Large intestine (tissue), 12 donors: ENCODE measurements at places on chromosomes 2 and 18. TPM values are rescaled to one million over a fixed set of nuclear protein-coding genes. Genes with fewer than 3 reads are reported as not detected.
A peak's percentile ranks its signal among the peaks of the same experiment; 100 is the strongest.

- no peaks in the 10 kb centered on the region for H3K36me3 ChIP-seq
- no peak overlapping the region for H3K4me3 ChIP-seq
- H3K27ac ChIP-seq: no peak overlapping the region
- no peaks in the 10 kb centered on the region for H3K27me3 ChIP-seq
- DNase-seq: no peak
- no peaks in the 10 kb centered on the region for H3K4me1 ChIP-seq
These were observed 94.6 kb upstream of the SKOR2 start for GRCh38 chr18:47346016-47346415.

- peak within 1 kb of the TSS; percentile 58 for H3K27ac ChIP-seq
- peak within 1 kb of the TSS; percentile 76 for H3K4me3 ChIP-seq
- DNase-seq: peak; percentile 85
- no peaks in the 10 kb centered on the region for H3K27me3 ChIP-seq
- no peaks in the 10 kb centered on the region for H3K36me3 ChIP-seq
- peaks cover 15% of the 10 kb centered on the region for H3K4me1 ChIP-seq
These were observed at the start of gene ASAP2 for GRCh38 chr2:9205963-9206948. Gene ASAP2, plus strand, starts transcription at chr2:9206812. Its CDS starts 293 bp downstream, at chr2:9207105.

- no peak overlapping the region for H3K27ac ChIP-seq
- peaks cover 3% of the 10 kb centered on the region for H3K27me3 ChIP-seq
- H3K4me1 ChIP-seq: no peaks in the 10 kb centered on the region
- no peak overlapping the region for H3K4me3 ChIP-seq
- no peaks in the 10 kb centered on the region for H3K36me3 ChIP-seq
These were observed 26.5 kb upstream of the OTOS start for GRCh38 chr2:240166761-240167587.

DNA sequence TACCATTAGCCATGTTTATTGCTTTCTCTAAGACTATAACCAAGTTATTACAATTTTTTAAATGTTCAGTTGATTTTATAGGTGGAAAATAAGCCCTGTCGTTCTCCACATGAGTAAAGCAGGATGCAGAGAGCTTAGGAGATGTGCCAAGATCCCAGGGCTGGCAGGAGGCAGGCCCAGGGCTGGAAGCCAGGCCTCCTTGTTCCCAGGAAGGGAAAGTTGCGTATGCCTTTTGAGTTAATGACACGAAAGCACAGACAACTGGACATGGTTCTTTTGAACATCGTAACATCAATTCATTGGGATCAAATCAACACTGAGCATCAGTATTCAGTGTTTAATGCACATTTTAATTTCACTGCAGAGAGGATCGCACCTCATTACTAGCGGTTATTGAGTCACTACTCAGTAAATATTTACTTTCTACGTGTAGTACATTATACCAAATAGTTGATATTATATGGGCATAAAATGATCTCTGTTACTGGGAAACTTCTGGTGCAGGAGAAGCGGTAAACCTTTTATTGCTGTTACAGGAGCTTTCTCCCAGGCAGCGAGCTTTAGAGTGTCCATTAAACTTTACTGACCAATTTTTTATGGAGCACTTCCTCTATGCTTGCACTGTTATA is 60.0 kb downstream of the RNF144A start:
- no peaks in the 10 kb centered on the region for H3K36me3 ChIP-seq
- no peak overlapping the region for H3K4me3 ChIP-seq
- H3K4me1 ChIP-seq: no peaks in the 10 kb centered on the region
- H3K27ac ChIP-seq: no peak overlapping the region
- no peaks in the 10 kb centered on the region for H3K27me3 ChIP-seq

DNA sequence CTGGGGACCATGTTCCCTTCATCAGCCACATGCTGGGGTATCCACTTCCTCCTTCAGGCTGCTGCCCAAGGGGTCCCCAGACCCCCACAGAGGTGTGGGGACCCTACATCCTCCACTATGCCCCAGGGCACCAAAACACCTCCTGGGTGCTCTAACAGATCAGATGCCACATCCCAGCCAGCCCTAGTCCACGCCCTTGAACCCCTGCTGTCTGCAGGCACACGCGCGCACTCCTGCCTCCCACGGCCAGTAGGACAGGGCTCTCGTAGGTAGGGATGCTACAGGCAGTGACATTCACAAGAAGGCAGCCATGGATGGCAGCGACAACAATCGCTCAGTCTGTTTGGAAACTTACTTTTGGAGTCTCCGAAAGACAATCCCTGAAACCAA is 3.0 kb upstream of the GPC1 start:
- peaks cover 32% of the 10 kb centered on the region for H3K27me3 ChIP-seq
- H3K36me3 ChIP-seq: no peaks in the 10 kb centered on the region
- no peak overlapping the region for H3K4me3 ChIP-seq
- no peak for DNase-seq
- H3K4me1 ChIP-seq: no peaks in the 10 kb centered on the region

DNA sequence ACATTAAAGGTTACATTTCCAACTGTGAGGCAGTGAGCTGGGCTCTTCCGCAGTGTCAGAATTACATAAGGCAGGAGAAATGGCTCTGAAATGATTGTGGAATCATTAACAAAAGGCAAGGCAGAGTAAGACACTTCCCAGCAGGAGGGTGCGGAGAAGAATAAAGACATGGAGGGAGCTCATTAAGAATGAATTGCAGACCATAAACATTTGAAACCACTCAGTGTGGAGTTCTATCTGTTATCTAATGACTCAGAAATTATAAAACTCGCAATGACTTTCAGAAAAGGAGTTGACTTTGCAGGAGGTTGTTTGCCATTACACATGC is 77.0 kb downstream of the SMIM21 start:
- no peak overlapping the region for H3K4me3 ChIP-seq
- no peaks in the 10 kb centered on the region for H3K36me3 ChIP-seq
- peak; percentile 78 for DNase-seq
- H3K27ac ChIP-seq: peak overlapping the region; percentile 39
- no peaks in the 10 kb centered on the region for H3K27me3 ChIP-seq
- peaks cover 6% of the 10 kb centered on the region for H3K4me1 ChIP-seq

- H3K27me3 ChIP-seq: no peaks in the 10 kb centered on the region
- peaks cover 3% of the 10 kb centered on the region for H3K4me1 ChIP-seq
- no peak overlapping the region for H3K27ac ChIP-seq
These were observed 66.6 kb downstream of the MYOM1 start for GRCh38 chr18:3153107-3153704.

GRCh38 chr18:75478996-75479880 is 51.7 kb upstream of the SMIM21 start:
- no peak overlapping the region for H3K27ac ChIP-seq
- peak; percentile 50 for DNase-seq
- H3K4me1 ChIP-seq: no peaks in the 10 kb centered on the region
- H3K4me3 ChIP-seq: no peak overlapping the region
- no peaks in the 10 kb centered on the region for H3K36me3 ChIP-seq

Gene KCTD1
- 7.7 TPM for polyA plus RNA-seq

Gene REEP1
- polyA plus RNA-seq: 36.9 TPM

Gene SLC16A14
- 1.9 TPM for polyA plus RNA-seq

Gene RDH14
- 30.6 TPM for polyA plus RNA-seq
